ENCODE measurements at places on chromosomes 12 and 14.

DNA sequence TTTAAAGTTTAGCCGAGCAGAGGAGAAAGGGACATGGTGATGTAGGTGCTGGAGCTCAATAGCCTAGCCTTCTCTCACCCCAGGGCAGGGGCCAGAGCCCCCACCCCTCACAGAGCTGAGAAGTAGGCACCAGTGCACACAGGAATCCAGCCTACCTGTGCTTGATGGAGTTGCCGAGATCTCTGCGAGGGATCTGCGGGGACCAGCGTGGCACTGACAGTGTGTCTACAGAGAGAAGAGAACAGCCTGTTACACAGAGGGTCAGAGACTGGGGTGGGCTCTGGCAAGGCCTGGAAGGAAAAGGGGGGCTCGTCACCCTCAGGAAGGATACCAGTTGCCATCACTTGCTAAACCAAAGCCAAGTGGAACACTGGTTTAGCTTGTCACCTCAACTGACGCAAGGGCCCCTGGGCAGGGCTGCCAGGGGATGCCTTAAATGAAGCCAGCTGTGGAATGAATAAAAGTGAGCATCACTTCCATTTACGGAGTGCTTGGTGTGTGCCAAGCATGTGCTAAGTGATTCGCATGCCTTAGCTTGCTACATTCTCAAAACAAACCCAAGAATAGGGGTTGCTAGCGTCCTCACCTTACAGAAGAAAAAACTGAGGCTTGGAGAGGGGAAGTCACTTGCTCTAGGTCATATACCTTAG, 220.8 kb upstream of the NOS1 start:
- DNase-seq: no peak

DNA sequence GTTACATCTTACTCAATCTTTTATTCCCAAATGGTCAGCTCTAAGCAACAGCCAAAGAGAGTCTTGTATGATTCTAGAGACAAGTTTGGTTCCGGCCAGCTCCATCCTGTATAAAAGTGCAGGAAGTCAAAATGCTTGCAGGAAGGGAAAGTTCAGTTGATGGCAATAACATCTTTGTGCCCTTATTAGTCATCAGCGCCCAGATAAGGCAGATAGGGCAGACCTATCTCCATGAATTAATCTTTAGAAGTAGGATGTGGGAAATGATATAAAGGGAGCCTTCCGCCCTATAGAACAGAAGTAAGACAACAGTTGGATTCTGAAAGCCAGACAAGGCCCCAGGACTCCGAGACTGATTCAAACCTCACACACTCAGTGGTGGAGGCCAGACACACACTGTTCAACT, 6.4 kb downstream of the GNS start:
- DNase-seq: no peak

DNA sequence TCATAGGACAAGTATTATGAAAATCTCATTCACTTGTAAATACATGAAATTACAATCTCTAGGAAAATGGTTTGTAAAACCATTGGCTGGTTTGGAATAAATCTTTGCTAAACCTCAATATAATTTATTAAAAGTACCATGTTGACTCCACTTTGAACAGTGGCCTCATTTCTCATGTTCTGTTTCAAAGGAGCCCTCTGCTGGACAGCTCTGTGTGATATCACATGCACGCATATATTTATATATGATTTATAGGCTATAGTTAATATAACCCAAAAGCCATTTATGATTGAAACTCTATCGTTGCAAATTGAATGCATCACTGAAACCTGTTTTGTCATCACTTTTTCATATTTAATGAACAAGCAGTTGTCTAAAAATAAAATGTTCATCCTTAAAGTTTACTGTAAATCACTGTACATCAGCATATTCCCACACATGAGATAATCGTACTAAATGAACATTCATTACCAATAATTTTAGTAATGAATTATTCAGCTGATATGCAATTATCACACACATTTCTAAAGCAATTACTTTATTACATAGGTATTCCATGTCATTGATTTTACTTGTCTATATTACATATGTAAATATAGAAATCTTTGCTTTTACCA, 493.8 kb downstream of the NPAS3 start:
- no peak for DNase-seq

DNA sequence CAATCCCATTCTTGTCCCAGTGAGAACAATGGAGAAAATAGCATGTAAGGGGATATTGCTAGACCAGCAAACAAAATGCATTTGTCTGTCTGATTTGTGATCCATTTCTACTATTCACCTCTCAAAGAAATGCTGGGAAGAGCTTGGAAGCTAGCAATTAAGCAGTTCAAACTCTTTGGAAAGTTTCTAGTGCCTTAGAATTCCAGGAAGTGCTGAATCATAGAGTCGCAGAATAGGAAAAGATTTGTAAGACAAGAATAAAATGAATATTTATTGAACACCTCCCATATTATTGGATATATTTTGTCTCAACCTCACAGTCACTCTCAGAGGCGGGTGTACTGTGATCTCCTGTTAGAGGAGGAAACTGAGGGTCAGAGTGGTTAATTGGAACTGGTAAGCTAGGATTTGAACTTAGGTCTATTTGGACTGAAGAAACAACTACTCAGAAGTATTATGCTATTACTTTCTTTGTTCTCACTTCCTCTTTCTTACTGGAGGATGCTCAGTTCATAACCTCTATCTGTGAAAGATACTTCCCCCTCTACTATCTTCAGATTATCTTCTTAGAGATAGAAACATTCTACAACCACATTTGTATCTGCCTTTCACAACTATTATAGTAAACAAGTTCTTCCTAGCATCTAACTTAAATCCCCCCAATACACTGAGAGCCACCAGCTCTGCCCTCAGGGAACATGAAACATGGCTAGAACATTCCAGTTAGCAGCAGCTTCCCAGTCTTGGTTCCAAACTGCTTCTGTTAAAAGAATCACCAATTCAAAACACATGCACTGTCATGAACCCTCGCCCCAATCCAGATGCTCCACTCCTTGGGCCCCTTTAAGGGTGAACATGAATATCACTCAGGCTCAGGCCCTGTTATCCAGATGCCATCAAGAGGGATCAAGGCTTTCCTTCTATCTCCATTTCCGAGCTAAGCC, 64.2 kb downstream of the DRAM1 start:
- no peak for DNase-seq

DNA sequence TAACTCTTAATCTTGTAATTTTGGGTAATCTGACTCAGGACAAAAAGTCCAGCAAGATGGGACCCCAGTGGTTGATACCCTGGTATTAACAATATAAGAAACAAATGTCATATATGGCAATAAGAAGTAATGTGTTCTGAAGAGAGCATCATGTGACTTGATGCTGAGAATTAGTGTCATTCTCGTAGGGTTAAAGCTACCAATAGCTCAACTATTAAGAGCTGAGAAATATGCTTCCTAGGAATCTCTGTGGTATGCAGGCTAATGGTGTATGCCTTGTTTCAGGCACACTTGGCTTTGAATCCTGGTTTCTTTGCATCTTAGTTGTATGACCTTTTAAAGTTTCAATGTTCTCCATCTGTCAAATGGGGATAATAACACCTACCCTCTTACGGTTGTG, 9.1 kb downstream of the MYRFL start:
- no peak for DNase-seq

DNA sequence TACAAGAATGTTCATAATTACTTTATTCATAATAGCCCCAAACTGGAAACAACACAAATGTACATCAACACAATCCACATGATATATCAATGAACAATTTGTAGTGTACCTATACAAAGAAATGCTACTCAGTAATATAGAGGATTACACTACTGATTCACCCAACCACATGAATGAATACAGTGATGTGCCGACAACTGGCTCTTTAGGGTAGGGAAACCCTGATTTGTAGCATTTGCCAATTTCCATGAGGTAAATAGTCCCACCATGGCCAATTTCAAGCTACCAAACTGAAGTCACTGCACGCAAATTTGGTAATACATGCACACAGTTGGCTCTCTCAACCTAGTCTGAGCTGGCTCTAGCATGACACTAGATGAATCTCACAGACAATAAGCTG, 190.4 kb upstream of the KRR1 start:
- no peak for DNase-seq

DNA sequence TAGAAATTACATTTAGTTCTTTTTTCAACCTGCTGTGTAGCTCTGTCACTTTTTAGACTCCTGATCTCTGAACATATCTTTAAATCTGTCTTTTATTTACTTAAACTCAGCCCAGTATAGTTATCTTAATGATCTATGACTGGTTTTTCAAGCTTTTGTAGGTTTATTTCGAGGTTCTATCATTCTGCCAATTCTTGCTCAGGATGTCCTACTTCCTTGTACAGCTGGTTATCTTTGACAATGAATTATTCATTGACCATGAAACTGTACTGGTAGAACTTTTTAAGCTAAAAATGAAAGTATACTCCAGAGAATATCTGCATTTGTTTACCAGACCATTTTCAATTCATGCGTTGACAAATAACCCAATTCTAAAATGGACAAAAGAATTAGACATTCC, 37.8 kb downstream of the TC2N start:
- no peak for DNase-seq

DNA sequence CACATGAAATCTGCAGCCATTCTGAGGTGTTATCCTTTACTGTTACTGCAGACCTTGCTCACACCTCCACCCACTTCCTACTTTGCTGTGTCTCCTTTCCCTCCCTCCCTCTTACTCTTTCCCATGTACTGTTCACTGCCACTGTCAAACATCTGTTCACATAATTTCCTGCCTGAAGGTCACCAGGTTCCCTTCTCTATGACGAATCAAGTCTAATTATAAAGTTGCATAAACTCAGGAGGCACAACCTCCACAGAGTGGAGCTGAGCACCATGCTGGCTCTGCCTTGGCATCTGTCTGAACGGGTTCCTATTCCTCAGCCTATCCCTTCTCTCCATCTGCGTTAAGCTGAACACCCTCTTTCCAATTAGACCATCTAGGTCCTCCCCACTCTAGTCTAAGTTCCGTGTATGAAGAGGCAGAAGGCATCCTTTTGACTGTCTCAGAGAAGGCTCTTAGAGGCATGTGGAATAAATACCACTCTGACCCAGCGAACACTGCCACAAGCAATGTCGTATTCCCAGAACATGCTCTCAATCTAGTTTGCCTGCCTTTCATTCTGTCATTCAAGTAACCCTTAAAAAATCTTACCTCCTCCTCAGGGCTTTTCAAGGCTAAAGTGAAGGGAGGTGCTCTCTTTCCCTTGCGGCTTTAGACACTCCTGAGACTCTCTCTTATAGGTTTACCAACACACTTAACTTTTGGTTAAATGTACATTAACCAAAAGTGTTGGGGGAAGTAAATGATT, 48.7 kb downstream of the ACADS start:
- no peak for DNase-seq

GRCh38 chr12:28340261-28341045, 150.2 kb downstream of the CCDC91 start:
- DNase-seq: no peak

- no peak for DNase-seq
Measured at GRCh38 chr14:102481791-102482238, 27.8 kb downstream of the ANKRD9 start.

DNA sequence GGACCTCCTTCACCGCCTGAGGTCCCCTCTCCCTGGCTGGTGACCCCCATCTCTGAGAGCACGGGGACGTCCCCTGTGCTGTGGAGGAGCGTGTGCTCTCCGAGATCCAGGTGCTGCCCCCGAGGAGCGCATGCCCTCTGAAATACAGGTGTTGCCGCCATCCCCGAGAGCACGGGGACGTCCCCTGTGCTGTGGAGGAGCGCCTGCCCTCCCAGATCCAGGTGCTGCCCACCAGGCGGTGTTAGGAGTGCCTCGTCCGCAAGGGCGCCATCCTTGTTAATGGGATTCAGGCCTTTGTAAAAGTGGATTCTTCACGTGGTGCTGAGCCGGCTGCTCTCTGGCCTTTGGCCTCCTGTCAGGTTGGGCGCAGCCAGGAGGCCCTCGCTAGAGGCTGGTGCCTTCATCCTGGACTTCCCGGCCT, 10.1 kb downstream of the NOC4L start:
- DNase-seq: no peak

DNA sequence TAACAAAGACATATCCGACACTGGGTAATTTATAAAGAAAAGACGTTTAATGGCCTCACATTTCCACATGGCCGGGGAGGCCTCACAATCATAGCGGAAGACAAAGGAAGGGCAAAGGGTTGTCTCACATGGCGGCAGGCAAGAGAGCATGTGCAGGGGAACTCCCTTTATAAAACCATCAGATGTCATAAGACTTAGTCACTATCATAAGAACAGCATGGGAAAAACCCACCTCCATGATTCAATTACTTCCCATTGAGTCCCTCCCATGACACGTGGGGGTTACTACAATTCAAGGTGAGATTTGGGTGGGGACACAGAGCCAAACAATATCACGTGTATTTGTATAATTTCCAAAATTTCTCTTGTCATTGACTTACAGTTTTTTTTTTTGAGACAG, 5.5 kb upstream of the LMNTD1 start:
- DNase-seq: no peak

GRCh38 chr12:103912069-103912468, 18.1 kb upstream of the HSP90B1 start:
- DNase-seq: no peak

DNA sequence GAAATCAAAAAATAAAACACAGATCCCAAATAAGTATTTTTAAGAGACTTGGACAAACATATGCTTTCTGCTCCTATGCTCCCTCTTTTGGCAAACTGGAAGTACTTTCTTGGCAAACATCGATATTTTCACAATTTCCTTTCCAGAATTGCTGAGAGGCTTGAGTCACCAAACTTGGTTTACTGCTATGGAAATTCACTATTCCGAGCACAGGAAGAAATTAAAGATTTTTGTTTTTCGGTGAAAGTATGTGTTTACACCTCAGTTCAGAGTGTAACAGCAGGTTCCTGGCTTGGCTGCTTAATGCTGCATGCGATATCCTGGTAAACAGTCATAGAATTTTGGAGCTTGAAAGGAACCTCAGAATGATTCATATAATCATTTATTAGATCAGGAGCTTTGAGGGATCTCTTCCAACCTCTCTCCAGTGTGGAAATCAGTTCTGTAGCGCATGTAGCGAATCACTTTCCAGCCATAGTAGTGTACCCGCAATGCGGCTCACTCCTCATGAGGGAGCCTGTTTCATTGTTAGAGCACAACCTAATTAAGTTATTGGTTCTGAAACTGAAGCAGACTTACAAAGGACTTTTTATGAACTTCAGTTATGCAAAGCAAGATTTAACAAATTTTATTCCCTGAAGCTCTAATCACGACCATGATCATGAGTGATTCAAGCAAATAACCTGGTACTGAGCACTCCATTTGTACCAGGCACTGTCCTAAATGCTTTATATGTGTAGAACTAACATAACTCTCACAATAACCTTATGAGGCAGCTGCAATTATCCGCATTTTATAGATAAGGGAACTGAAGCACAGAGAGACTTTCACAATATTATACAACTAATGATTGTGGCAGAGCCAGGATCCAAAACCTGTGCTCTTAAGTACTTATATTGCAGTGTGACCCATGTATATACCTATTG, 56.4 kb upstream of the ATP2A2 start:
- DNase-seq: no peak

- DNase-seq: no peak
Measured at GRCh38 chr12:45312012-45312411, 96.1 kb downstream of the ANO6 start.

DNA sequence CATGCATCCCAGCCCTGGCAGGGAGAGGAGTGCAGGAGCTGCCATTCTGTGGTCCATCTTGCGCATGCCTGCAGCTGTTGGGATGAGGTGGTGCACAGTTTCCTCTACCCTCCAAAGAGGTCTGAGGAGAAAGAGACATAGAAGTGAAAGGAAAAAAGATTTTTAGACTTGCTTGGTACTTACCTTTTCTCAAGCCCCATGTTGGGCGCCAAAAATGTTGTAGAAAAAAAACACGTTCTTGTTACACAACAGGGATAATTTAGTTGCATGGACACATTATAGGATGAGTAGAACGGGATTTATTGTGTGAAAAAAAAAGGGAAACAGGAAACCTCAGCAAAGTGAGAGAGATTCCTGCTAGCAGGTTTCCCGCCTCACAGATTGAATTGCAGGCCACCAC, 244.4 kb upstream of the GARIN2 start:
- no peak for DNase-seq

Measured in activated CD4-positive, alpha-beta T cell treated with anti-CD3 and anti-CD28 coated beads for 1 hour (primary cell).